ENCODE measurements at places on chromosomes 5 and 9. TPM values are rescaled to one million over a fixed set of nuclear protein-coding genes. Genes with fewer than 3 reads are reported as not detected.

The FLT4 gene
- total RNA-seq: 2.5 TPM

The GMCL2 gene
- not detected for total RNA-seq

The WDR38 gene
- total RNA-seq: 2.1 TPM

The TTC16 gene
- total RNA-seq: 0.23 TPM

The SCGB3A2 gene
- not detected for total RNA-seq

The PHF24 gene
- total RNA-seq: 45.2 TPM

The CCNB1 gene
- 38.5 TPM for total RNA-seq

The PCDHAC1 gene
- 42.7 TPM for total RNA-seq

All from diencephalon (tissue), 1 donor.